Glutamatergic neuron (in vitro differentiated cells): ENCODE measurements at places on chromosomes 5 and 9.

DNA sequence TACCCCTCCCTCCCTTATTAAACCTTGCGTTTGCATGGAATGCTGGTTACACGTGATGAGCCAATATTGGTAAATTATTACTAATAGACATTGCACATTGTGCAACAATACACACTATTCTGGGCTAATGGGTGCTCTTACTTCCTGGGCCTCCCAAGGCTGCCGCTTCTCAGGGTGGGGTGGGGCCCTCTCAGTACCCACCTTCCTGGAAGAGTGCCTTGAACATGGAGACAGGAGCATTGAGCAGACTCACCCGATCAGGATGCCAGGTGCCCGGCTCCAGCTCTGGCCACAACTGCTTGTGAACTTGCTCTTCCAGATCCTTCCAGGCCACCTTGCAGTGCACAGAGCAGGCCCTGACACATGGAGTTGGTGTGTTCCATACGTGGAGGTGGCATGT is 24.7 kb upstream of the CEP72 start:
- DNase-seq: no peak

GRCh38 chr5:6176102-6176693 is 202.1 kb downstream of the MED10 start:
- no peak for DNase-seq

- DNase-seq: no peak
Observed at GRCh38 chr5:104652271-104652861, 1089.8 kb upstream of the NUDT12 start.

GRCh38 chr5:78364005-78364404 is 3.6 kb downstream of the SCAMP1 start:
- no peak for DNase-seq

DNA sequence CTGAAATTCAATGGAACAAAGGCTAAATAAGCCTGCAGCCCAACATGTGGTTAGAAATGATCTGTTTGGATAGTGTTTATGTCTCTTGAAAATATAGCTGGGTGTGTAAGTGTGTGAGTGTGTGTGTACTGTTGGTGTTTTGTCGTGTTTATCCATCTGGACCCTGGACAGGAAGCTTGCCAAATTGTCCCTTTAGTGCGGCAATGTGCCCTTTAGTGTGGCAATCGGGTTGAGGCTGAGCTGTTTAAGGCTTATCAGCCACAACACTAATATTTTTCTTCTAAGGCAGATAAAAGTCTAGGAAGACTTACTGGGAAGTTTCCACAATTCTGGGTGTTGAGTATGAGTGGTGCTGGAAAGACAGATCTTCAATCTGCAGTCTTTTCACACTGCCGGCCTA is 180.2 kb downstream of the YTHDC2 start:
- DNase-seq: no peak

- DNase-seq: no peak
Observed at GRCh38 chr5:57834829-57835608, 352.4 kb upstream of the ACTBL2 start.

DNA sequence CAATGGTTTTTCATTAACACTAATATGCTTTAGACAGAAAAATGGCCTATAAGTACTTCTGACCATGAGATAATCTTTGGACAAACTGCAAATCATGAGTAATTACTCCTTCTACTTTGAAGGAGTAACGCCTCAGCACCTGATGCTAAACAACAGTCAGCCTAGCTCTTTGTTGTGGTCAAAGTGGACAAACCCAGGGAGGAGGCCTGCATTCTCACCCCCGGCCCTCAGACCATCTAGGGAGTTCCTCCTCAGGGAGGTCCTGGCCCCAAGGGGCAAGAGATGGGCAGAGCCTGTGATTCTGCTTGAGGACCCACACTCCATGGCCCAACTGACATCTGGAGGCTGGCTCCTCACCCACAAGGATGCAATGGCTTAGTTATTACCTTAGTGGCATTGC is 48.2 kb upstream of the ANGPTL2 start:
- no peak for DNase-seq

DNA sequence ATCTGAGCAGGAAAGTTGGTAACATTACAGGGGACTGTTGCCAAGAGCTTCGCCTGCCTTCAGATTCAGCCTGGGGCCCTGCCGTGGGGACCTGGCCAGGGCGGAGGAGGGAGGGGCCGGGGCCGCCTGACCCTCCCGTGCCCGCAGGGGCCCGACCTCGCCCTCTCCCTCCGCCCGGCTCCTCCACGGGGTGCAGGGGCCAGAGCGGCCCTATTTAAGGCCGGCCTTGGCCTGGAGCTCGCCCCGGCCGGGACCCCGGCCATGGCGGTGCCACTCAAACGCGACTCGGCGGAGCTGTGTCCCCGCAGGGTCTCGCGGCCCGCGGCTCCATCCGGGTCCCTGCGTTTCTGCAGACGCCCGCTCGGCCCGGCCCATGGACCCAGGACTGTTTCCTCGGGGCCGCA is 757 bp downstream of the TMEM250 start:
- DNase-seq: no peak

- no peak for DNase-seq
Observed at GRCh38 chr5:74020503-74020902, 394.5 kb downstream of the ARHGEF28 start.

DNA sequence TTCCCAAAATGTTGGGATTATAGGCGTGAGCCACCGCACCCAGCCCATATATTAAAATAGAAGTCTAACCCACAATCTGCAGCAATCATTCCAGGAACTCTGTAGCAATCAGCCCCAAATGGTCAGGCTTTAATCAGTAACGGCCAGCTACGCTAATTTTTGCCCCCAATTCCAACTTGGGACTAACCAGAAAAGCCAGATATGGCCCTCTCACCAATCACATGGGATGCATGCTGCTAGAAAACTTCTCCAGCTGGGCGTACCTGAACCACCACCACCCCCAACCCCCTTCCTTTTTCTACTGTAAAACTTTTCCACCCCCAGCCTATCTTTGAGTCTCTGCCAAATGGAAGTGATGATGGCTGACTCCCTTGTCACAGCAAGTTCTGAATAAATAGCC is 4.1 kb downstream of the SUSD1 start:
- no peak for DNase-seq

DNA sequence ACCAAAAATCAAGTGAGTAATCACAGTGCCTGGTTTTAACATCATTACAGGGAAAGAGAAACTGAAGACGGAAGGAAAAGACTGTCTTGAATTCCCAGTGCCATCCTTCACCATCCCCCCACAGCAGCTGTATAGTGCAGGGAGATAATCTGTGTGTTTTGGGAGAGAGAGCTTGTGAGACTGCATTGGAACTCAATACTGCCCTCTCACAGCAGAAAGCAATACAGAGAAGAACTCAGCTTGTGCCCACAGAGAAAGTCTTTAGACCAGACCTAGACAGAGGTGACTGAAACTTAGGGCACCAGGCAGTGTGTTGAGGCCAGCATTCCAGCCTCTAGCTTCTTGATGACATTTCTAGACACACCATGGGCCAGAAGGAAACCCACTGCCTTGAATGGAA is 754.7 kb upstream of the CDH6 start:
- no peak for DNase-seq

GRCh38 chr5:60208716-60209115 is 315.2 kb upstream of the PDE4D start:
- DNase-seq: no peak

GRCh38 chr5:50808406-50808805 is 142.0 kb downstream of the PARP8 start:
- no peak for DNase-seq
